ENCODE measurements at places on chromosomes 7 and 10.

DNA sequence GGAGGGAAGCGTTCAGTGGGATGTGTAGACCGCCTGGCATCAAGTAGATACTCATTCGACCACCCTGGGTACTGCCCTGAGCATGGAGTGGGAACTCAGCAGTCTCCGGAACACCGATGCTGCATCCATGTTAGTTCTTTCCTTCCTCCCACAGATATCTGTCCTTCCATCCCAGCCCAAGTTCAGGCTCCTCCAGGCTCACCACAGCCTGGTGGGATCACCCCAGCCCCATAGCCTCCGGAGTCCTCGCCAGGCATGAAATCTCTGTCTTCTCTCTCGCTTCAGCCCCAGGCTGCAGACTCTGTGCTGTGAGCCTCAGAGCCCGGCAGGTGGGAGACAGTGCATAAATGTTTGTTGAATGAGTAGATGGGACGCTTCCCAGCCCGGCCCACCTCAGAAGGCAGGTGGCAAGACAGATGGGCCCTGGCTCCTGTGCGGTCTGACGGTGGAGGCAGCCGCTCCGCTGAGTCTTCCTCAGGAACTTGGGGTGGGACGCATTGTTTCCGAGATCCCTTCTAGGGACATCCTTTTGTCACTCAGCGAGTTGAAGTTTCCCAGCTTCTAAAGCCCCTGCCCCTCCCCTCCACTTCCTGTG is 42.9 kb downstream of the ELFN1 start:
- DNase-seq = no peak

DNA sequence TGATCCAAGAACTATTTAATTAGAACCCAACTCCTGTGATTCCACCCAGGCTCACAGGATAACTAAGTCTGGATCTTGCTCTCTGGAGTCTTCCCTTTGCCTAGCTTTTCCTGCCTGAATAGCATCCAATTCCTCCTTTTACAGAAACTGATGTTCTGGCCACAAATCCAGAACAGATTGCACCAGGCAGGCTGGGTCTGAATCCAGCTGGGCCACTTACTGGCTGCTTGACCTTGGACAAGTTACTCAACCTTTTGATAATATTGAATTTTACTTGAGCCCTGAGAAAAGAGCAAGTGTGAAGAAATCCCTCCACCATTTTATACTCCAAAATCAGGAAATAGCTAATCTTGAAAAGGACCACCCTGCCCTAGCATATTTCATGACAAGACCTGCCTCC is 55.5 kb upstream of the SLC35G1 start:
- DNase-seq = no peak

GRCh38 chr7:151469281-151469680 is 29.3 kb upstream of the CRYGN start:
- DNase-seq = no peak

- DNase-seq = no peak
These were observed 77.9 kb downstream of the CCDC71L start for GRCh38 chr7:106583100-106583499.

GRCh38 chr7:94856643-94857042 is 50.8 kb upstream of the PPP1R9A start:
- no peak for DNase-seq

DNA sequence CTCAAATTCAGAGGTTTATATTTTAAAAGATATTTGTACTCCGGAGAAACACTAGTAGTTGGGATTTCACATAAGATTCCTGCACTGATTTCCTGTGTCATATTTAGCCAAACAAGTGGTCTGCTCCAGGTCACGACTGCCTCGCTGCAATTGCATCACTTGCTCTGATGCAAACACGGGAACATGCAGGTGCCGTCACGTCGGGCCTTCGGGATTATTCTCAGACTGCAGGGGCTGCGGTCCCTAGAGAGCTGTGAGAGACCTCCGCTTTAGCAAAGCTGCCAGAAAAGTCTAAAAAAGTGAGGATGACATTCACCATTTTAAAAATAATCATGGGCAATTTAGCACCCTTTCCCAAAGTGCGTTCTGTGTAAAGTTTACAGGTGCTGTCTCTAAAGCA is 93.5 kb upstream of the DDC start:
- DNase-seq = no peak

DNA sequence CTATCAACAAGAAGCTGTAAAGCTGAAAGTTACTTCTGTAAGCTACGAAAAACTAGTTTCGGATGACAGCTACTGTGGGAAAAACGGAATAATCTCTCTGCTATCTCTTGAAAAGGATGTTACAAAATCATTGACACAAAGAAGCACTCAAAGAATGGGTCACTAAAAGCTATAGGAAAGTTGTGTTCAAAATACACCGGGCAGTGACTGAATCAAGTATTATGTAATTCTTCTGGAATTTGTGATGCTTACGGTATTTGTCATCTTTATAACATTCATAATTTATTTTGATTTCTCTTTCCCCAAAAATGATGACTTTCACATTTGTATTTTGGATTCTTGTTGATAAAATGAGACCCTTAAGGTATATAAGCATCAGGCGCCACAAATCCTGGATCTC is 112.1 kb upstream of the KLF6 start:
- DNase-seq = no peak

- no peak for DNase-seq
These were observed 123.3 kb upstream of the GAD2 start for GRCh38 chr10:26093229-26093628.

GRCh38 chr10:131166486-131166885 is 145.0 kb downstream of the TCERG1L start:
- no peak for DNase-seq

DNA sequence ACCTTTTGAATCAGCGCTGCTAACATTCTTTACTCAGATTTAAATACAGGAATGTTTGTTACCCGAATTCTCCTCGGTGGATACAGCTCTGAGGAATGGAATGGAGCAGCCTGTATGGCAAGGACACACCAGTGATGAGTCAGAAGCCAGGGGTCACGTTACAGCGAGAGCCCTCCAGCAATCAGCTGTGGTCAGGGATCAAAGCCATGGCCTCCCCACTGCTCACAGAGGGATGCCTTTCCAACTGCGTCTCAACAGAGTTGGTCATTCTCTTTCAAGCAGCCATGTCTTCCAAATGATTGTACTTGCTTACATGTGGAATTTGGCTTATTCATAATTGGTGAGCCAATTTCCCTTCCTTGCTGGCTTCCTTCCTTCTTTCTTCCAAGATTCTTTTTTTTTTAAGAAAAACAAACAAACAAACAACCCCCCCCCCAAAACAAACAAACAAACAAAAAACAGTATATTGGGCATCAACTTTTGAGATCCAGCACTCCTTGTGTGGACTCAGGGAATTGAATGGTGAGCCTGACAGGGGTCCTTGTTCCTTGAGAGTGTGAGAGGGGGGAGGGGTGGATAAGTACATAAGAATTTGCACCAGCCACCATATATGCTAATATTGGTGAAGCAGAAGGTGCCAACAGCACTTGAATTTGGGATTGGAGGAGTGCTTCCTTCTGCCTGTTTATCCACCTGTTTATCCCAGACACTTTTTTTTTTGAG is 100.2 kb downstream of the ATXN7L1 start:
- no peak for DNase-seq

DNA sequence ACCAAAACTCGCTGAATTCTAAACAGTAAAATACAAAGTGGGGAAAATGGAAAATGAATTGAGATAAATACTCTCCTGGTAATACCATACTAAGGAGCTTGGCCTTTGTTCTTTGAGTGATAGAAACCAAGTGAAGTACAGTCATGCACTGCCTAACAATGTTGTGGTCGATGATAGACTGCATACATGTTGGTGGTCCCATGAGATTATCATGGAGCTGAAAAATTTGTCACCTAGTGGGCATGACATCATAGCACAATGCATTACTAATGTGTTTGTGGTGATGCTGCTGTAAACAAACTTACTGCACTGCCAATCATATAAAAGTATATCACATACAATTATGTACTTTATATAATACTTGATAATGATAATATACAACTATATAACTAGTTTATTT is 419.1 kb downstream of the ARL4A start:
- DNase-seq = no peak

- DNase-seq = no peak
These were observed 51.3 kb downstream of the HIPK2 start for GRCh38 chr7:139726485-139726869.

GRCh38 chr7:117827862-117828261 is 45.4 kb downstream of the CTTNBP2 start:
- DNase-seq = no peak

DNA sequence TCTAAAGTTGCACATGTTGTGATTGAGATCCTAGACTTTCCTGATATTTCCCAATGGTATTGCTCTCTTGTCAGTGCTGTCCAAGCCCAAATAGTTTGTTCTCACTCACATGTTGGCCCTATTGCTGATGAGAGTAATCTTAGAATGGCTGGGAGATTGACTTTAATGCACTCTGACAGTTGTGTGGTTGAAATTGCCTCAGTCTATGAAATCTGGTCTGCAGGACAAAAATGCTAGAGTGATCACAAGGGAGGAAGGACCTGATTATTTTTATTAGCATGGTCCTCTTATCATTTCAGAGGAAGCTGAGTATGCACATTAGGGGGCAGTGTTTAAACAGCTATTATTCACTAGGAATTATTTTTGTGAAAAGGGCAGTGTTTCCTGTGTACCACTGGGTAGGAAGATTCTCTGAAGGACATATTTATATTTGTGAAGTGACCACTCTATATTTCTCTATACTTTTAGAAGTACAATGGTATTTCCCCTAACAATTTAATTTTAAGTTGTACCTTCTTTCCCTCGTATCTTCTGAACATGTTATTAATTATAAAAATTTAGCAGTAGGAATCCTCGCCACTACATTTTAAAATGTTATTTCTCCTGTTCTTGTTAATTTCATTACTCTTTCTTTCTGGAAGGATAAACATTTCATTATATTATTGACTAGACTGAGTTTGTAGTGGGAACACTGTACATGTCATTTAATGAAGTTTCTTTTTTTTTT is 64.4 kb downstream of the SUGCT start:
- no peak for DNase-seq

DNA sequence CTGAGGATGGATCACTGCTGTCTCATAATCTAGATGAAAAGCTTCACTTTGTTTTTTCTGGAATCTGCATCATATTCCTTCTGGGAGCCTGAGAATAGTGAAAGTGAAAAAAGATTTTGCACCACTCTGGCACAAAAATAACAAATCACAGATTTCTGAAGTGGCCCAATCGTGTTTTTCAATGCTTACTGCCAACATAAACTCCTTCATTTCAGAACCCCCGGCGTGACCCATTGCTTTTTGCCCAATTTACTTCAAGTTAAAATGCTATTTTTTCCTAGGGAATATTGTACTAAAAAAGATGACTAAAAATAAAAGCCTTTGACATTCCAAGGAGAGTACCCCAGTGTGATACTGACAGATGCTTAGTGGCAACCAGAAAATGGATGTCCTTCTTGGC is 53.7 kb upstream of the ANK3 start:
- no peak for DNase-seq

GRCh38 chr10:113907166-113907565 is 52.7 kb downstream of the NHLRC2 start:
- DNase-seq = no peak

DNA sequence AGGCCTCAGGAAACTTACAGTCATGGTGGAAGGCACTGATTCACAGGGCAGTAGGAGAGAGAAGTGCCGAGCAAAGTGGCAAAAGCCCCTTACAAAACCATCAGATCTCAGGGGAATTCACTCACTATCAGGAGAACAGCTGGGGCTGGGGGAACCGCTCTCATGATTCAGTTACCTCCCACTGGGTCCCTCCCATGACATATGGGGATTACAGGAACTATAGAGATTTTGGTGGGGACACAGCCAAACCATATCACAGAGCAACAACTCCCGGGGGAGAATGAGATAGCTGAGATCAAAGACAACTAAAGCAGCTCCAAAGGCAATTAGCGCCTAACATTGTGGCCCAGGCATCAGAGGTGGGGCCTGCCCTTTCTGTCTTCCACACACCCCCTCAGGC is 85.4 kb upstream of the VOPP1 start:
- peak; percentile 11 for DNase-seq

DNA sequence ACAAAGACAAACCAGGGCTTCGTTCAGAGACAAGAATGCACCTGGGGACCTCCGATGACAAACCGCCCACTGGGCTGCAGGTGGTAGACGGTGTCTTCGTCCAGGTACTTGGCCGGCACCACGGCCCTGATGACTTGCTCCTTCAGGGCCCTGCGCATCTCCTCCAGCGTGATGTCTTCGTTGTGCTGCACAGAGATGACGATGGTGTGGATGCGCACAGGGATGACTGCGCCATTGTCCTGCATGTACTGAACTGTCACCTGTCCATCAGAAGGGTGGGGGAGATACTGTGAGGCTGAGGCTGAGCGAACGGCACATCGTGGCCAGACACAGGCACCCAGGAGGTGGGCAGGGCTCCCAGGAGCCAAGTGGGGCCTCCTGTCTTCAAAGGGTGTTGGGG is 13.1 kb downstream of the MAT1A start:
- no peak for DNase-seq

DNA sequence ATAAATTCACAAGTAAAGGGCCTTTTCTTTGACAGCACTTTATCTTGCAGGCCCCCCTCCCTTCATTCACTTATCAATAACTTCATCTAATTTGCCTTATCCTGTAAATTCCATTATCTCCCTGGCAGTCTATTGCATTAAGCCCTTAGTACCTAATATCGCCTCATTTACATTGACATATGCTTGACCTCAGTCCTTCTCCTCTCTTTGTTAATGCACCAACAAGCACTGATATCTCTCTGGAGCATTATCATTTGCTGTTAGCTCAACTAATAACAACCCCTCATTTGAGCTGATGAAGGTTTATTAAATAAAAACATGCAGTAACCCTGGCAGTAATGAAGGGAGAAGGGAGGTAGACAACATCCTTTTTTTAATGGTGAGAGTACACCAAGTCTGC is 46.8 kb downstream of the EXOC4 start:
- DNase-seq = no peak

DNA sequence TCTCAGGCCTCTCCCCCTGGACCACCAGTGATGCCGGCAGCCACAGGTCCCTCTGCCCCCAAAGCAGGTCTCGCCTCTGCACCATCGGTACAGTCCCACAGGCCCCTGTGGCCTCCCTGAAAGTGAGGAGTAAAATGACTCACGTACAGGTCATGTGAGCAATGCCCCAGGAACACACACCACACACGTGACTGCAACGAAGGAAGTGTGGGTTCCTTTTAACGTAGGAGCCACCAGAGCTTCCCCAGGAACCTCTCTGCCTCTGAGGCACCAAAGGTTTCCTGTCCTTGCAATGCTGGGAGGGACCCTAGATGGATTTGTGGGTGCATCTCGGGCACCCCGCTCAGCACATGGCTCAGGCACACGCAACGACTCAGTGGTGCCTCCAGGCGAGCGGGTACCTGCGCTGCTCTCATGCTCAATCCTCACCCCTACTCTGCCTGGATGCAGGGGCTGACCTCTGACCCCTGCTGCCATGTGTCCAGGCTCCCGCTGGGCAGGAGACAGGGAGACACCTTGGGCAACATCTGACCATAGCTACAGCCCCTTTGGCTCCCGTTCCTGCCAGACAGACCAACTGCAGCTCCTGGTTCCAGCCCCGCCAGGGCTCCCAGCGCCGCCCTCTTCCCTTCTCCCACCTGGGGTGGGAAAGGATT is 120.7 kb downstream of the PRKAG2 start:
- DNase-seq = peak; percentile 83
